ENCODE measurements at places on chromosomes 2 and 18. TPM values are rescaled to one million over a fixed set of nuclear protein-coding genes. Genes with fewer than 3 reads are reported as not detected.

- H3K27ac ChIP-seq: no peak overlapping the region
- H3K36me3 ChIP-seq: no peaks in the 10 kb centered on the region
- DNase-seq: no peak
- no peaks in the 10 kb centered on the region for H3K4me1 ChIP-seq
- no peak overlapping the region for H3K4me3 ChIP-seq
Measured at GRCh38 chr2:227772197-227772661, 26.5 kb downstream of the SCYGR8 start.

GRCh38 chr2:38522754-38523349, 79.9 kb downstream of the HNRNPLL start:
- no peak for DNase-seq
- no peak overlapping the region for H3K4me3 ChIP-seq
- H3K27ac ChIP-seq: no peak overlapping the region
- no peaks in the 10 kb centered on the region for H3K27me3 ChIP-seq
- H3K36me3 ChIP-seq: no peaks in the 10 kb centered on the region
- H3K4me1 ChIP-seq: peaks cover under 1% of the 10 kb centered on the region

- no peaks in the 10 kb centered on the region for H3K27me3 ChIP-seq
- no peaks in the 10 kb centered on the region for H3K4me1 ChIP-seq
- no peak overlapping the region for H3K27ac ChIP-seq
- H3K36me3 ChIP-seq: no peaks in the 10 kb centered on the region
- no peak overlapping the region for H3K4me3 ChIP-seq
Measured at GRCh38 chr18:64097497-64097896, 51.4 kb downstream of the LINC00305 start.

DNA sequence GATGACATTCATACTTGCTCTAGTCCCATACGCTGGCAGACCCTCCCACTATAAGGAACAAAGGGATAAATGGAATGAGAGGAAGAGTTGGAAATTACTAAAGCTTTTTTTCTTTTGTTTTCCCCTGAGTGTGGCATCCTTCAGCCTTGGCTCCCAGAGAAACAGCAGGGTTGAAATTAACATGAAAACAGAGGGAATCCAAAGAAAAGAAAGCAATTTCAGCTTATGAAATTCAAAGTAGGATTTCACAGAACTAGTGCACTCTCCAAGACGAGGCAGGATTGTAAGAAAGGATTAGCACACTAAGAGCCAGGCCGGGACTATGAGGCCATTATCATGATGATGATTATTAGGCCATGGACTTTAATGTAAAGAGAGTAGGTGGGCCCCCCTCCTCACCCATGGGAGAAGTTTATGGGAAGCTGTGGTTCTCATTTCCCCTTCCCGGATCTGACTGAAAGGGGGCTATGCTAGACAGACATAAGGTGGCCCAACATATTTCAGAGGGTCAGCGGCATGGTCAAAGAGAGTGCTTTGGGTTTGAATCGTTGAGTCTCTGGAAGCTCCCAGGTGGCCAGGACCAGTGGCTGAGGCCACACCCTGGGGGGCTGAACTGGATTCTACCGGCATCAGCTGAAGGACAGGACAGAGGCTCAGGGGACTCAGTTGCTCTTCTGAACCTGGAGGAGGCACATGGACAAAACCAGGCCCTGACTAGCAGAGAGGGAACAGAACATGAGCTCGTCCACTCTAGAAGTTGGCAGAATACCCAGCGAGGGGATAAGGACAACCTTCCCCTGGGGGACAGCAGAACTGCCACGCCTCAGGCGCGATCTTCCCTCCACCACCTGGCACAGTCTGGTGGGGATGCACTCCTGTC, 100.1 kb upstream of the ARL4C start:
- no peaks in the 10 kb centered on the region for H3K36me3 ChIP-seq
- no peak overlapping the region for H3K4me3 ChIP-seq
- DNase-seq: no peak
- H3K27ac ChIP-seq: no peak overlapping the region
- H3K4me1 ChIP-seq: no peaks in the 10 kb centered on the region
- H3K27me3 ChIP-seq: no peaks in the 10 kb centered on the region

GRCh38 chr18:57915865-57916582, 112.9 kb upstream of the ATP8B1 start:
- H3K4me1 ChIP-seq: no peaks in the 10 kb centered on the region
- DNase-seq: no peak
- no peaks in the 10 kb centered on the region for H3K27me3 ChIP-seq
- H3K4me3 ChIP-seq: no peak overlapping the region
- H3K36me3 ChIP-seq: no peaks in the 10 kb centered on the region

- H3K4me3 ChIP-seq: no peak overlapping the region
- DNase-seq: no peak
- H3K4me1 ChIP-seq: peaks cover 8% of the 10 kb centered on the region
- no peaks in the 10 kb centered on the region for H3K36me3 ChIP-seq
- peaks cover 63% of the 10 kb centered on the region for H3K27me3 ChIP-seq
Measured at GRCh38 chr2:71609958-71610357, 156.6 kb downstream of the DYSF start.

- no peaks in the 10 kb centered on the region for H3K27me3 ChIP-seq
- H3K27ac ChIP-seq: no peak overlapping the region
- H3K4me1 ChIP-seq: no peaks in the 10 kb centered on the region
- no peak overlapping the region for H3K4me3 ChIP-seq
- H3K36me3 ChIP-seq: no peaks in the 10 kb centered on the region
Measured at GRCh38 chr18:59044855-59045254, 94.8 kb upstream of the SEC11C start.

DNA sequence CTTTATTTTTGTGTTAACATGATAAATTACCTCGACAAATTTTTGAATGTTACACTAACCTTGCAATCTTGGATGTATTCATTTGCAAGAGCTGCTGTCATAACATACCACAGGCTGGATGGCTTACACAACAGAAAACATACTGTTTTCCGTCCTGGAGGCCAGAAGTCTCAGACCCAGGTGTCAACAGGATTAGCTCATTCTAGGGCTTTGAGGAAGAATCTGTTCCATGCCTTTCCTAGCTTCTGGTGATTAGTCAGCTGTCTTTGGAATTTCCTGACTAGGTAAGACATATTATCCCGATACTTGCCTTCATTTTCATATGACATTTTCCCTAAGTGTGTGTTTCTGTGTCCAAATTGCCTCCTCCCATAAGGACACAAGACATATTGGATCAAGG, 188.6 kb upstream of the CDH19 start:
- H3K4me3 ChIP-seq: no peak overlapping the region
- no peaks in the 10 kb centered on the region for H3K27me3 ChIP-seq
- DNase-seq: no peak
- H3K4me1 ChIP-seq: no peaks in the 10 kb centered on the region
- H3K36me3 ChIP-seq: no peaks in the 10 kb centered on the region

GRCh38 chr2:238320246-238320647, at the start of gene TRAF3IP1:
TRAF3IP1 (plus strand) TSS chr2:238320518; CDS start chr2:238320663, 145 bp downstream.
- no peaks in the 10 kb centered on the region for H3K27me3 ChIP-seq
- DNase-seq: peak; percentile 91
- peak within 1 kb of the TSS; percentile 52 for H3K4me3 ChIP-seq
- H3K27ac ChIP-seq: no peak within 1 kb of the TSS

GRCh38 chr2:199524689-199525574, 67.2 kb upstream of the SATB2 start:
- no peak for DNase-seq
- H3K36me3 ChIP-seq: no peaks in the 10 kb centered on the region

GRCh38 chr18:68387246-68387645, 327.7 kb downstream of the TMX3 start:
- DNase-seq: no peak
- no peaks in the 10 kb centered on the region for H3K4me1 ChIP-seq
- no peaks in the 10 kb centered on the region for H3K36me3 ChIP-seq
- no peak overlapping the region for H3K4me3 ChIP-seq
- H3K27ac ChIP-seq: no peak overlapping the region
- no peaks in the 10 kb centered on the region for H3K27me3 ChIP-seq

DNA sequence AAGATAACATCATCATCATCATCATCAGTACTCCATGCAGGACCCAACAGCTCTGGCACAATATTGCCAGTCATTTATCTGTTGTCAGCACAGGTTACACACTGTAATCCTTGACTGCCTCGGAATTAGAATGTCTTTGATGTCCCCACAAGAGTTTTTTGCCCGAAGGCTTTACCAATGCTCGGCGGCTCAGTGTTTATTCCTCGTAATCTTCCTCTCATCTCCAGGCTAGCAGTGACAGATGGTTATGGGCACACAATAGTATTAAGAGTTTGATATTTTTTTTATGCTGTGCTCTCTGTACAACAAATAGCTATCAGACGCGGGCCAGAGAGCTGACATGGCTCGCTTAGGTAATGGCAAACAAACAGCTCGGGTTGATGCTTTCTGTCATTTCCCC, 515.2 kb downstream of the ZEB2 start:
- H3K4me3 ChIP-seq: no peak overlapping the region
- H3K27ac ChIP-seq: peak overlapping the region; percentile 20
- H3K36me3 ChIP-seq: no peaks in the 10 kb centered on the region
- DNase-seq: no peak

DNA sequence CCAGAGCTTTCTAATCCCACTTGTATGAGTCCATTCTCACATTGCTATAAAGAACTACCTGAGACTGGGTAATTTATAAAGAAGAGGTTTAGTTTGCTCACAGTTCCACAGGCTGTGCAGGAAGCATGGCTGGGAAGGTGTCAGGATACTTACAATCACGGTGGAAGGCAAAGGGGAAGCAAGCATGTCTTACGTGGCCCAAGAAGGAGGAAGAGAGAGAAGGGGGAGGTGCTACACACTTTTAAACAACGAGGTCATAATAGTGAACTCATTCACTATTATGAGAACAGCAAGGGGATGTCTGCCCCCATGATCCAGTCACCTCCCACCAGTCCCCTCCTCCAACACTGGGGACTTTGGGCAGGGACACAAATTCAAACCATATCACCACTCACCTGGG, 67.8 kb downstream of the TTC32 start:
- no peaks in the 10 kb centered on the region for H3K27me3 ChIP-seq
- no peak overlapping the region for H3K27ac ChIP-seq
- H3K4me1 ChIP-seq: no peaks in the 10 kb centered on the region
- no peaks in the 10 kb centered on the region for H3K36me3 ChIP-seq

DNA sequence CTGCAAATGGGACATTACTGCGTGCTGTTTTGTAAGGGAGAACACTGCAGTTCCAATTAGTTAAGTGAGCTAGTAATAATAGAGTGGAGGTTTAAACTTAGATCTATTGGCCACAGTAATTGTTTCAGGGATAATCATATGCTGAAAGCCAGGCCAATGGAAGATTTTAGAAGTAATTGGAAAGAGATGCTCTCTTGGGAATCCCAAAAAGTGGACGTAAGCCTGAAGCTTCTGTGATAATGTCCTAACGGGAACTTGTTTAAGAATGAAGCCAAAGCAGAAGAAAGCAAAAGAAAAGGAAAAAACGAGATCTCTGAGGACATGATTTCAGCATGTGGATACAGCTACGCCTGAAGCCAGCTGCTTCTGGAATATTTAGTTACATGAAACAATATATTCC, 594.6 kb downstream of the SLC4A3 start:
- no peak overlapping the region for H3K27ac ChIP-seq
- no peaks in the 10 kb centered on the region for H3K36me3 ChIP-seq
- DNase-seq: no peak
- H3K4me1 ChIP-seq: no peaks in the 10 kb centered on the region
- no peaks in the 10 kb centered on the region for H3K27me3 ChIP-seq

DNA sequence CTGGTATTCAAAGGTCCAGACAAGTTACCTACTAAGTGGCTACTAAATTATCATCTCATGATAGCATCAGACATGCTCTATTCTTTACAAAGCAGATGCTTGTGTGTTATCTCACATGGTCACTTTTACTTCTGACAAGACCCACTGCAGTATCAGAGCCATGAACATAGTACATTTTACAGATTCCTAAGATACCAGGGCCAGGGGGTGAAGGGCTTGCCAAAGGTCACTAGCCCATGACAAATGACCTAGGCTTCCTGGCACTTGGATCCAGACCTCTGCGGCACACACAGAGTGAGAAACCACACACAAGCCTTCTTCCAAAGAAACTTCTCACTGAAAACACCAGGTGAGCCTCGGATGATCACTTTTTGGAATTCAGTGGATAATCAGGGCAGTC, 446.8 kb downstream of the EIPR1 start:
- H3K27ac ChIP-seq: no peak overlapping the region
- no peak overlapping the region for H3K4me3 ChIP-seq
- no peaks in the 10 kb centered on the region for H3K4me1 ChIP-seq
- H3K27me3 ChIP-seq: peaks cover 36% of the 10 kb centered on the region
- DNase-seq: no peak

GRCh38 chr2:105327690-105328089, 1.8 kb downstream of the TGFBRAP1 start:
- no peak for DNase-seq
- H3K36me3 ChIP-seq: peaks cover 23% of the 10 kb centered on the region
- no peak overlapping the region for H3K4me3 ChIP-seq
- no peak overlapping the region for H3K27ac ChIP-seq
- H3K4me1 ChIP-seq: peaks cover 17% of the 10 kb centered on the region

GRCh38 chr2:230721712-230722111, 9.1 kb downstream of the CAB39 start:
- peaks cover 76% of the 10 kb centered on the region for H3K36me3 ChIP-seq
- H3K27ac ChIP-seq: no peak overlapping the region
- H3K4me1 ChIP-seq: peaks cover 3% of the 10 kb centered on the region
- DNase-seq: no peak
- H3K4me3 ChIP-seq: no peak overlapping the region

DNA sequence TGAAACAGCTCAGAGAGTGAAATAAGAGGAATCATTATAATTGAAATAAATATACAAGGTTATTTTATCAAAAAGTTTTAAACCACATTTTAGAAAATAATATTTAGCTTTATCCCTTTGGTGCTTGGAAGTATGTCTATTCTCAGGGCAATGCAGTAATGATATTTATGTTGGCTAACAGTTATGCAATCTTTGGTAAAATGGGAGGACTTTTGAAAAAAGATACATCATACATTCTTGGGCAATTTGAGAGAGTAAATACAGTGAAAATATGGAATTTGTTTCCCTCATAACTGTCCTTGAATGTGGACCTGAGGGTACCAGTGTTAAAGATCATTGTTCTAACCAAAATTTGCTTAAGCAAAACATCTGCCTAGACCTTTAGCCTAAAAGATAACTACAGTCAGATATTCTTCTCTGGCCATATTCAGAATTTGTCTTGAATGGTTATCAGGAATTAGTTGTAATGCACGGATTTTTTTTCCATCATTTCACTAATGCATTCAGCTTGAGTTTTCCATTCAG, 137.2 kb downstream of the LRRTM1 start:
- no peak overlapping the region for H3K4me3 ChIP-seq
- H3K27ac ChIP-seq: no peak overlapping the region
- peaks cover 48% of the 10 kb centered on the region for H3K4me1 ChIP-seq
- H3K36me3 ChIP-seq: no peaks in the 10 kb centered on the region
- no peaks in the 10 kb centered on the region for H3K27me3 ChIP-seq
- no peak for DNase-seq

- H3K4me3 ChIP-seq: no peak overlapping the region
- H3K27ac ChIP-seq: no peak overlapping the region
- no peaks in the 10 kb centered on the region for H3K27me3 ChIP-seq
- no peak for DNase-seq
- no peaks in the 10 kb centered on the region for H3K4me1 ChIP-seq
Measured at GRCh38 chr2:102826904-102827303, 65.1 kb downstream of the TMEM182 start.

Gene MAPRE3
- total RNA-seq: 29.8 TPM

Gene AKAIN1
- not detected for total RNA-seq

Gene DNAJC5G
- not detected for total RNA-seq

Gene TM4SF20
- total RNA-seq: not detected

Gene RAD51AP2
- total RNA-seq: not detected

Gene ERBB4
- total RNA-seq: not detected

Gene COL3A1
- 0.71 TPM for total RNA-seq

Gene OTX1
- 7.1 TPM for total RNA-seq

Gene TMEM169
- 0.04 TPM for total RNA-seq

Gene UGT1A5
- total RNA-seq: not detected

Gene MYOM1
- 0.29 TPM for total RNA-seq

Gene PPP4R3B
- 43.6 TPM for total RNA-seq

Gene KIF1A
- 1.4 TPM for total RNA-seq

Gene PTPN4
- total RNA-seq: 30.0 TPM
